ENCODE measurements at places on chromosomes 3 and 15.

DNA sequence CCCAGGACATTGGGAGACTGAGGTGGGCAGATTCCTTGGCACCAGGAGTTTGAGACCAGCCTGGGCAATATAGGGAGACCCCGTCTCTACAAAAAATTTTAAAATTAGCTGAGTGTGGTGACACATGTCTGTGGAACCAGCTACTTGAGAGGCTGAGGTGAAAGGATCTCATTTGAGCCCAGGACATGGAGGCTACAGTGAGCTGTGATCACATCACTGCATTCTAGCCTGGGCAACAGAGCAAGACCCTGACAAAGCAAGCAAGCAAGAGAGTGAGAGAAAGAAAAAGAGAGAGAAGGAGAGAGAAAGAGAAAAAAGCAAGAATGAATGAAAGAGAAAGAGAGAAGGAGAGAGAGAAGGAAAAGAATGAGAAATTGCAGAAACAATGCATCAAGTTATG lies 52.1 kb upstream of the CSPG5 start:
- DNase-seq = no peak

GRCh38 chr3:114858329-114858728 lies 288.8 kb downstream of the ZBTB20 start:
- no peak for DNase-seq

- DNase-seq = no peak
Observed at GRCh38 chr3:108035751-108036150, 55.1 kb downstream of the CD47 start.

DNA sequence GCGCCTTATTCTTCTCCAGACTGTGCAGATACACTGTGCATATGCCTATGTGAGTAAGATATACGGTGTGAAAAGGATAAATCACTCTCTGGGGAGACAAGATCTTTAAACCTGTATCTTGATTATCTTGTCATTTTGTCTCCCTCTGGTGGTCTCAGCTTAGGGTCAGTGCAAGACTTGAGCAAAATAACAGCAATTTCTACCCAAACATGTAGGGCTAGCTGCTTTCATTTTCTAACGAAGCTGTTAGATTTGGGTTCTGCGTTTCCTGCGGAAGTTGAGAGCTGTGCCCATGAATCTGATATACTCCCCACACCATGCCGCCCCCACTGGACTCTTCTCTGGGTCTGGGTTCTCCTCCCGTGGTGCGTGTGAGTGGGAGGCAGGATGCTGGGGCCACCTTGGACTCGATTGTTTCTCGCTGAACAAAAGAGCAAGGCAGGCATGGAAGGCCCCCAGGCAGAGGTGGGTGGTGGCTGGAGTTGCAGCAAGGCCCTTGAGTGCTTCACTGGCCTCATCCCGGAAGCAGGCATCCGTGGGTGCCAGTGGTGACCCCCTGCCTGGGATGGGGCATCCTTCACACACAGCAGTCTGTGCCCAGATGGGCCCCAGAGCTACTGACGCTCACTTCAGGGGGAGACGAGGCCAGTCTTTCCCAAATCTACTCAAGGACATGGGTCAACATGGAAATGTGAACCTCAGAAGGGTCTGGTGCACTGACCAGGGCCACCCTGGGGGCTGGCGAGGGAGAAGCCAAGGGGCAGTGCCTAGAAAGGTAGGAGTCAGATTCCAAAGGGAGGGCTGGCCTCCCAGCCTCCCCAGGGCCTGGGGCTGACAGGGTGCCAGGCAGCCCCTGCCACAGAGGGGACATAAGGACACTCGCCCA lies 179.6 kb downstream of the NSMCE3 start:
- no peak for DNase-seq

GRCh38 chr15:66161575-66162118 lies 91.9 kb downstream of the MEGF11 start:
- DNase-seq = no peak

GRCh38 chr3:187765342-187765741 lies 20.1 kb upstream of the BCL6 start:
- DNase-seq = no peak
